Stimulated activated CD4-positive, alpha-beta T cell treated with anti-CD3 and anti-CD28 coated beads, Interleukin-1b, Interleukin-23, amount 100 ng/mL, for 1 hour (primary cell): ENCODE measurements at places on chromosomes 4 and X.

DNA sequence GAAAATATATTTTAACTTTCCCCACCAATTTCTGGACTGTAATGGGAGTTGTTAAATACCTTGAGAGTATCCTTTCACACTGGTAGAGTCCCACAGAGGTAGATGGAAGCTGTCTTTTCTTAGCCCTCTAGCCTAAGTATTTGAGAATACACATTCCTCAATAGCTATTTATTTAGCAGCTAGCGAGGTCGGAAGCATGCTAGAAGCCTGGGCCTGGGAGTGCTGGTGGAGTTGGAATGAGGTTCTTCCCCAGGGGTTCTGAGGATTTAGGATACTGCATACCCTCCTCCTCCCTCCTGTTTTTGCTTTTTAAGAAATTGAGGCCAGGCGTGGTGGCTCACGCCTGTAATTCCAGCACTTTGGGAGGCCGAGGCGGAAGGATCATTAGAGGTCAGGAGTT lies 999 bp upstream of the KLHL15 start:
- no peak for DNase-seq

DNA sequence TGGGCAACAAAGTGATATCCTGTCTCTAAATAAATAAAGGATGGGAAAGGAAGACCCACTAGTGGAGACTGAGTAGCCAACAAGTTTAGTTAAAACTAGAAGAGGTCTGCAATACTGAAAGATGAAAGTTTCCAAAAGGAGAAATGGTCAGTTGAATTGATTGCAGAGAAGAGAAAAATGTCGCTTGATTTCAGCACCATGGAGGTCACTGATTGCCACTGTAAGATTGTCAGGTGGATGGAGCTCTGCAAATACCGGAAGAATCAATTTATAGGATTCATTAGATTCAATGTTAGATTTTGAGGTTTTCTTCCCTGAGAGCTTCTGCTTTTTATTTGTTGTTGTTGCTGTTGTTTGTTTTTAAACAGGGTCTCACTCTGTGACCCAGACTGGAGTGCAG lies 5.4 kb upstream of the FNIP2 start:
- DNase-seq: no peak

- no peak for DNase-seq
Observed at GRCh38 chrX:27840881-27841280, 33.1 kb downstream of the MAGEB10 start.

GRCh38 chr4:163191999-163192398 lies 25.3 kb upstream of the NAF1 start:
- DNase-seq: no peak

GRCh38 chr4:127052742-127053141 lies 580.0 kb upstream of the INTU start:
- DNase-seq: no peak

DNA sequence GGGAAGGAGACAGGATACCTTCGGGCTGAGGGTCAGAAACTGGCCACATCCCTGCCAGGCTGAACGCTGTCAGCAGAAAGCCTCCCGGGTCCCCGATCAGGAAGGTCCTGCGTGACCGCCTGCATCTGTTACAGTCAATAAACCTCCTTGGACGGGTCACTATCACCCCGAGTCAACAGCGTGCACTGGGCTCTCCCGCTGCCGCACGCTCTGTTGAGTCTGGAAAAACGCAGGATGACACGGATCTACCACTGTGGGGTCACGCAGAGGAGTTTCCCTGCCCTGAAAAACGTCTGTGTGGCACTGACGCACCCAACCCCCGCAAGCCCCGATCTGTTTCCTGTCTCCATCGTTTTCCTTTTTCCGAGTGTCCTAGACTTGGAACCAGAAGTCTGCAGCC lies 12.1 kb downstream of the PPP2R3B start:
- DNase-seq: no peak

DNA sequence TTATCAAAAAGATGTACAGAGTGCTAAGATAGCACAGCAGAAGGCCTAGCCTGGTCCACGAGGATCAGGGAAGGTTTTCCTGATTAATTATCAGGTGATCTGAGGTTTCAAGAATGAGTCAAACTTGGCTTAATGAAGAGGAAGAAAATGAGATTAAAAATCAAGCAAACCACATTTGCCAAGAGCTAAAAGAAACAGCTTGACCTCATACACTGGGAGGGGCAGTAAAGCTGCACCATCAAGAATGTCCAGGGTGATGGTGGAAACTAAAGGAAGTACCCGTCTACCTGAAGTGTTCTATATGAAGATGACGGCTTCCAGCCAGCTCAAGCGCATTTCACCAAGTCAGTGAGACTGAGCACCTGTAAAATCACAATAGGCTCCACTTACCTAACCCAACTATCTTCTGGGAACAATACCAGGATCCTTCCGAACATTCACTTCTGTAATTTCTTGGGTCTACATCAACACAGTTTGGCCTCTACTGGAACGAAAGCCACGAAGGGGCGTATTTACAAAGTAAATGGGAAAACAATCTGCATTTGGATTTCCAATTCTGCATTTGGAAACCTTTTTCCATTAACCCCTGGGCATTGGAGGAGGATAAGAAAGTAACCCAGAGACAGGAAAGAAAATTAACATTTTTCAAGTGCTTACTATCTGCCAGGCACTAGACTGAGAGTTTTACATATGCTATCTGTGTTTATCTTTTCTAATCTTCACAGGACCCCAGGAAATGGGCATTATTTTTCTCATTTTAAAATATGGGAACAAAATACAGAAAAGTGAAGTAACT lies 114.0 kb upstream of the DCLK2 start:
- no peak for DNase-seq

DNA sequence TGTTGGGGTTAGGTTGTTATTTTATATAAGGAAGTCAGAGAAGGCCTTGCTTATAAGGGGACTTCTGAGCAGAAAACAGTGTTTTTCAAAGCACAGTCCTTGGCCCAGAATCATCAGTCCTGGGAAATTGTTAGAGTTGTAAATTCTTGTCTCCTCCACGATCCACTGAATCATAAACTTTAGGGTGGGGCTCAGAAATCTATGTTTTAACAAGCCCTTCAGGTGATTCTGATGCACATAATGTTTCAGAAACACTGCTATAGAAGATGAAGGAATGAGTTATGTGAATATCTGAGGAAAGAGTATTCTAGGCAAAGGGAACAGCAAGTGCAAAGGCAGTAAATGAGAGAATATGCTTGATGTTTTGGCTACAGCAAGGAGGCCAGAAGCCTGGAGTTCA lies 121.8 kb downstream of the COL4A6 start:
- DNase-seq: no peak
